AG09309 (cell line): ENCODE measurements at places on chromosomes 6 and 20.
A peak's percentile ranks its signal among the peaks of the same experiment; 100 is the strongest.

DNA sequence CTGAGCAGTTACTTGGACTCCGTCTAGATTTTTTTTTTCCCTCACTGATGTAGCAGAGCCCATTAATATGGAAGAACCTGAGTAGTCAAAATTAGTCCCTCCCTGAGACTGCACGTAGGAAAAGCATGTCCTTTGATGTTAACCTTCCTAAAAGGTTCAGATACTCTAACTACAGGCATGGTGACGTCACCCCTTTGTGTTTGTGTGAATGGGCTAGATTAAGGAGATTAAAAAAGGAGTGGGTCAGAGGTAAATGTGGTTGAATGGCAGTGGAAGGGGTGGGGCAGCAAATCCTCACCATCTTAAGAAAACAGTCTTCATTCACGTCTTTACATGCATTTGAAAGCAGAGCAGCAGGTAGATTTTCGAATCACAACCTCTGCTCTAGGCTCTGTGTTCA lies 521.1 kb downstream of the TFAP2B start:
- no peak for DNase-seq

- DNase-seq = peak; percentile 51
Observed at GRCh38 chr20:24863356-24863755, 85.7 kb upstream of the CST7 start.

DNA sequence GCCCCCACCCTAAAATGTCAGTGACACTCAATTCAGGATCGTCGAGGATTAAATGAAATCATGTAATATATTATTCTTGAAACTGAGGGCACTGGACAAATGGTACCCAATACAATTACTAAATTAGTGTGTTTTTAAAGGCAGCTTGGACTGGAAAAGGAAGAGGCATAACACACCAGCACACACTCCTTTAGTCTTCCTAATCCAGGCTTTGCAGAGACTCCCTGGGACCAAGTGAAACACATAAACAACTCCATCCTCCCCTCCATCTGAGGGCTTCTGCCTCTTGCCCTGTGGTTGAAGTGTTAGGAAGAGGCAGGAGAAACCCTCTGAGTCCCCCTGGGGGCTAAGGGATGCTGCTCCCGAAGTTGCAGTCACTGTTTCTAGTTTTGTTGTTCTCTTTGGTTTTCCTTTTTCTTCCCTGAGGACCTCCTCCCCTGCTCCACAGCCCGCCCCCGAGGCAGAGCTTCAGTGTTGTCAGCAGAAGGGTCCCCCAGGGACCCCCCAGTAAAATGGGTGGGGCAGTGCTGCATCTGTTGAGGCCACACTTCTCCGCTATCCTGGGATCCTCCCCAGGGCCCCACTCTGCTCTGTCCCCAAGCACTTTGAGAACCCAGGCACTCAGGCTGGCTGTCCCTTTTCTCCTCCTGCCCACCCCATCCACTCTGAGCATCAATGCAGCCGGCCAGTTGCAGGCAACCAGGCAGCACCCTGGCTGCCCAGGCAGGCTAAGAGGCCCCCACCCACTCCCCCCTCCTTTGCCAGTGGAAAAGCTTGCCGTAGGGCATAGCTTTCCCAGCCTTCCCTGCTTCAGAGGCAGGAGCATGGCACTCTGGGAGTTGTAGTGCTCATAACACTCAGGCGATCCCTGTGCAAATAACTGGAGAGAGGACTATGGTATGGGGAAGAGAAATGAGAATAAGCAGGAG lies 5.9 kb downstream of the TMEM63B start:
- DNase-seq = no peak

DNA sequence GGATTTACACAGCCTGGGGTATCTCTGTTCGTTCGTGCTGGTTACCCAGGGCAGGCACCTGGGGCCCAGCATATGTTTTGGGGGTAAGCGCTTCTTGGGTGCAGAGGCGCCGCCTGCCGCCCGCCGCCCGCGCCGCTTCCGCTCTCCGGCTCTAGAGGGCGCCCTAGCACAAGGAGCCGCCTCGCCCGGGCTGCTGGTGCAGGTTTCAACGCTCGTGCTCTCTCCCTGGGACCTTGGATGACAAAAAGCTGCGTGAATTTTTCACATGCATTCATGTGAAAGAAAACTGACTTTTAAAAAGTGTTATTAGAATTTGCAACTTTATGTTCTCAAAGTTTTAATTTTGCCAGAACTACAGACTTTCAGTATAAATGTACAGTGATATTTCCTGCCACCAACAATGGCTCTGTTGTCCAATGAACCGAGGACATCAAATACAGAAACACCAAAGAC lies 32.5 kb downstream of the PRR18 start:
- no peak for DNase-seq

DNA sequence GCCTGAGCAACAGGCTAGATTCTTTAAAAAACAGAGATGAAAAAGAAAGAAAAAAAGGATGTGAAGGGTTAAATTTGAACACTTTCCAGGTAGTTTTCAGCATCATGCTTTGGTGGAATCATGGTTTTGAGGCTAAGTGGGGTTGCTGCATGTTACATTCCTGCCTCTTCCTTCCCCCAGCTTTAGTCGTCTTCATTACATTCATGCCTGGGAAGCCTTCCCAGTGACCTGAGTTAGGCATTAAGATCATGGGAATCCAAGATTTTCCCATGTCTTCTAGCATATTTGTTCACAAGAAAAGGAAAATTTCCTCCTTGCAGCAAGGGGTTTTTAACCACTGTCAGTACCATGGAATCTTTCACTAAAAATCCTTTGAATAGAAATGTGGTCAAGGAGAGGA lies 12.0 kb downstream of the TPX2 start:
- DNase-seq = peak; percentile 81

DNA sequence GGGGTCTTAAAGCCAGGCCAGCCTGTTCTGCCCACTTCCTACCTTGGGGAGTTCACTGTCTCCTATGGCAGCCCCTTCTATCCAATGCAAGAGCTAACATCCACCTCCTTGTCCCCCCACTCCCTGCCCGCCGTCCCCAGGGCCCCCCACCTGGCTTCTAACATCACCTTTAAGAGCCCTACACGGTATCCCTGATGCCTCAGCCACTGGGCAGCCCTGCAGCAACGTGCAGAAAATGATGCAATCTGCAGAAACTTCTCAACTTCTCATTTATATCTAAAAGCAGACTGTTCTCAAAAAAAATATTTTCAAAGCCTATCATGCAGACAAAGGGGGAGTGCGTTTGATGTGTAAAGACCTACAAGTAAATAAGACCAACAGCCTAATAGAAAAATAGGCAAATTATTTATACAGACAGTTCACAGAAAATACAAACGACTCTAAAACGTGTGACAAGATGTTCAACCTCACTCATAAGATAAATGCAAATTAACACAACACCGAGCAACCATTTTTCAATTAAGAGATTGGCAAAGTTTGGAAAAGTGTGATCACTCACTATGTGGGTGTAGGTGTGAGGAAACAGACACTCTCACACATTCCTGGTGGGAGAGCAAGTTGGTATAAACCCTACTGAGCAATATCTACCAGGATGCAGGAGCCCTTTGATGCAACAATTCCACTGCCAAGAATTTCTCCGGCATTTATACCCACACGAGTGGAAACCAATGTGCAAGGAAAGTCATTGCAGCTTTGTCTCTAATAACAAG lies 15.1 kb upstream of the HCK start:
- peak; percentile 39 for DNase-seq

- DNase-seq = no peak
Observed at GRCh38 chr20:60573003-60573680, 614.9 kb downstream of the CDH26 start.

- DNase-seq = peak; percentile 23
Observed at GRCh38 chr6:3247255-3248146, 11.2 kb upstream of the PSMG4 start.

GRCh38 chr6:41122373-41122772 lies 31.8 kb downstream of the TREML1 start:
- no peak for DNase-seq

DNA sequence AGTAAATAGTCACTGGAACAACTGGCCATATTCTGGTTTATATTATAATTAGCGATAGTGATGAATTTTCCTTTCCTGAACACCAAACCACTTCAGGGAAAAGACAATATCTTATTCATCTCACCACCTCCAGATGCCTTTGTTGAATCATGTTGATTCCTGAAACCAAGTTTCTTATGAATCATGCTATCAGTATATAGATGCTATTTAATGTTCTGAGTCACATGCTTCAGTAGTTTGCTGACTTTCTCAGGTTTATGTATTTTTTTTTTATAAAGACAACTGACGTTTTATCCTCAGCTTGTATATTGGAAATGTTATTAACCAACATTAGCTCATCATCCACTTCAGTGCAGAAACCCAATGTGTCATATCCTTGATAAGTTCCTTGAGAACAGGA lies 710.2 kb upstream of the POU3F2 start:
- no peak for DNase-seq

DNA sequence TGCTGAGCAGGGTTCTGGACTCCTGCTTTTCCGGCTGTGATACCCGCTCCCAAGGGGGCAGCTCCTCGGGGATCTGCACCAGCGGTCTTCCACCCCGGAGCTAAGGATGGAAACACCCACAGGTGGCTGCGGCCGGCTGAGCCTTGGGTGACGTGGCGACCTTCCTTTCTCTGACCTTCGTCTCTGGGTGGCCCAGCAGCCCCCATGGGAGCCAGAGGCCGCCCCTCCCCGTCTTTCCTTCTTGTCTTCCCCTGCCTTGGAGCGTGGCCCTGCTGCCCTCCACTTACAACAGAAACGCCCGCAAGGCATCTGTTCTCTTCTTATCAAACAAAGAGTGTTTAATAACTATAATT lies 405.7 kb downstream of the TAF4 start:
- DNase-seq = no peak

GRCh38 chr6:35047265-35048011 lies 93.7 kb downstream of the TCP11 start:
- peak; percentile 38 for DNase-seq

DNA sequence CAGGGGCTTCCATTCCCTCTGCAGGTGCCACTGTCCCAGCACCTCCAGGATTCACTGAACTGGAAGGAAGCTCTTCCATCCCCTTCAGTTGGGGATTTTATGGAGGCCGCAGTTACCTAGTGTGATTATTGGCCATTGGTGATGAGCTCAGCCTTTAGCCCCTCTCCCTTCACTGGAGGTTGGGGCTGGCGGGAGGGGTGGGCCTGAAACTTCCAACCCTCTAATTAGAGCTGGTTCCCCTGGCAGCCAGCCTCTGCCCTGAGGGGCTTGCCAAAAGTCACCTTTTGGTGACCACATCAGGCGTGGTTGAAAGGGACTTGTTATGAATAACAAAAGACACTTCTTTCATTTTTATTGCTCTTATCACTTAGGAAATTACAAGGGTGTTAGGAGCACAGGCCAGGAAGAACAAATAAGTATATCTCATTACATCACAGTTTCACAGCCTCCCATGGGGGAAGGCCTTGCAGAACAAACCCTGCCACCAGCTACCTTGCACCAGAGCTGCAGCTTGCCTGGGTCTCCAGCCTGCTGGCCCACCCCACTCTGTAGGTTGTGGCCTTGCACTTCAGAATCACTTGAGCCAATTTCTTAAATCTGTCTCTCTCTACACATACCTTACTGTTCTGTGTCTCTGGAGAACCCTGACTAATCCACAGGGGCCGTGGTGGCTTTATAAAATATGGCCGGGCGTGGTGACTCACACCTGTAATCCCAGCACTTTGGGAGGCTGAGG lies 5.0 kb downstream of the PYGB start:
- DNase-seq = no peak

- no peak for DNase-seq
Observed at GRCh38 chr6:16973051-16973450, 128.8 kb upstream of the STMND1 start.

GRCh38 chr20:22909436-22909835 lies 125.7 kb upstream of the SSTR4 start:
- DNase-seq = no peak

- no peak for DNase-seq
Observed at GRCh38 chr6:22101163-22101562, 195.7 kb downstream of the PRL start.

DNA sequence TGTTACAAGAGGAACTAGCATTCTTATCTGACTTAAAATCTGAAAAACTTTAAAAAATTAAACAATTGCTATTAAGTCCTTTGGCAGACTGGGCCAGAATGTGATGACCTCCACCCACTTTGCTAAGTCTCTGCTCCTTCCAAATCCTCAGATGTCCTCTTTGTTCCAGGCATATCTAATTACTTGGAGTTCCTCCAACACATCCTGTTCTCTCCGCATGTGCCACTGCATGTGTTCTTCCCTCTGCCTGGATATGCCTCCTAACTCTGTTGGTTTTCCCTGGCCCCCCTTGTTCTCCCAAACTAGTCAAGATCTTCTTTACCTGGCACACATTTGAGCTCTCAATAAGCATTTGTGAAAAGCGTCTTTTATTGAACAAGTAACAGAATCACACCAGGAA lies 23.1 kb downstream of the ELOVL2 start:
- DNase-seq = no peak

DNA sequence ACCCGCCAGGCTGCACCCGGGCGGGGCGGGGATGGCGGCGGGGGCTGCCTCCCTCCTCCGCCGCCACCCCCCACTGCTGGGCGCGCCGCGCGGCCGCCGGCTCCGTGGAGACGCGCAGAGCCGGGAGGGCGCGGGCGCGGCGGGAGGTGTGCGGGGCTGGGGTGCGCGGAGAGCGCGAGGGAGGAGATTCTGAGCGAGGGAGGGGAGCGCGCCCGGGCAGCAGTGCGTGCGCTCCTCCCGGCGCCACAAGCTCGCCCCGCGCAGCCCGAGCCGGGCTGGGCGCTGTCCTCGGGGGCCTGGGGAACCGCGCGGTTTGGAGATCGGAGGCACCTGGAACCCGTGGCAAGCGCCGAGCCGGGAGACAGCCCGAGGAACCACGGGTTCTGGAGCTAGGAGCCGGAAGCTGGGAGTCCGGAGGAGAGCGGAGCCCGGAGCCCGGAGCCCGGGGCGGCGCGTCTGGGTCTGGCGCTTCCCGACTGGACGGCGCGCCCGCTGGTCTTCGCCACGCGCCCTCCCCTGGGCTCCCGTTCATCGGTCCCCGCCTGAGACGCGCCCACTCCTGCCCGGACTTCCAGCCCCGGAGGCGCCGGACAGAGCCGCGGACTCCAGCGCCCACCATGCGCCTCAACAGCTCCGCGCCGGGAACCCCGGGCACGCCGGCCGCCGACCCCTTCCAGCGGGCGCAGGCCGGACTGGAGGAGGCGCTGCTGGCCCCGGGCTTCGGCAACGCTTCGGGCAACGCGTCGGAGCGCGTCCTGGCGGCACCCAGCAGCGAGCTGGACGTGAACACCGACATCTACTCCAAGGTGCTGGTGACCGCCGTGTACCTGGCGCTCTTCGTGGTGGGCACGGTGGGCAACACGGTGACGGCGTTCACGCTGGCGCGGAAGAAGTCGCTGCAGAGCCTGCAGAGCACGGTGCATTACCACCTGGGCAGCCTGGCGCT lies at the start of gene NTSR1:
Gene NTSR1 (plus strand): TSS at position 246 of the 946 bp plus-strand sequence. CDS start 372 bp downstream, at position 618.
- DNase-seq = no peak
